ENCODE measurements at places on chromosomes 3 and 15. TPM values are rescaled to one million over a fixed set of nuclear protein-coding genes. Genes with fewer than 3 reads are reported as not detected.

DNA sequence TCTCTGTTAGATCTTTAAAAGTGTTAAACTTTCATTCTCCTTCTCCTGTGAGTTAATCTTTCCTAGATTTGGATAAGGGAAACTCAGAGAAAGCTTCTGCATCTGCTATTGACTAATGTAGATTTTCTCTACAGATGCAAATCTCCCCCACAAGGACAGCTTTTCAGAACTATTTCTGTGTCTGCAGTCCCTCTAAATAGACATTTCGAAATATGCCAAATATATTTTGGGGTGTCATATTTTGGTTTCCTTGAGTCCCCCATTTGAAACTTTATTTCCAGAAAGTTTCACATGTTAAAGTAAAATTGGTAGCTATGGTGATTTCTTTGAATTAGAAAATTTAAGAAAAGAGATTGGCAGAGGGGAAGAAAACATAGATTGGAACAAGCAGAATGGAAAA, 852.3 kb upstream of the ALCAM start:
- DNase-seq: no peak

DNA sequence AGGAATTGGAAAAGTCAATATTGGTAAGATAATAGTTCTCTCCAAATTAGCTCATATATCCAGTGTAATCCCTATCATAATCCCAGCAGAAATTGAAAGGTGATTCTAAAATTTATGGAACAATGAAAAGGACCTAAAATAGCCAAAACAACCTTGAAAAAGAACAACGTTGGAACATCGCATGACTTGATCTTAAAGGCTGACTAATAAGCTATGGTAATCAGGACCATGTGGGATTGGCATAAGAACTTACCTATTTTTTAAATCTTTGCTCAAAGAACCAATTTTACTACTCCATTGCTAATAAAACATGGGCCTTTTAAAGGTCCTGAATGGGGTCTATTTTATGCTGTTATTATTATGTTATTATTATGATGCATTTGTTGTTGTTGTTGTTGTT, 40.9 kb downstream of the B3GNT5 start:
- no peak for DNase-seq

GRCh38 chr3:48662753-48663488, at the start of gene CELSR3:
Gene CELSR3 (minus strand): TSS chr3:48662886. CDS start chr3:48662634, 252 bp downstream.
- peak; percentile 86 for DNase-seq

DNA sequence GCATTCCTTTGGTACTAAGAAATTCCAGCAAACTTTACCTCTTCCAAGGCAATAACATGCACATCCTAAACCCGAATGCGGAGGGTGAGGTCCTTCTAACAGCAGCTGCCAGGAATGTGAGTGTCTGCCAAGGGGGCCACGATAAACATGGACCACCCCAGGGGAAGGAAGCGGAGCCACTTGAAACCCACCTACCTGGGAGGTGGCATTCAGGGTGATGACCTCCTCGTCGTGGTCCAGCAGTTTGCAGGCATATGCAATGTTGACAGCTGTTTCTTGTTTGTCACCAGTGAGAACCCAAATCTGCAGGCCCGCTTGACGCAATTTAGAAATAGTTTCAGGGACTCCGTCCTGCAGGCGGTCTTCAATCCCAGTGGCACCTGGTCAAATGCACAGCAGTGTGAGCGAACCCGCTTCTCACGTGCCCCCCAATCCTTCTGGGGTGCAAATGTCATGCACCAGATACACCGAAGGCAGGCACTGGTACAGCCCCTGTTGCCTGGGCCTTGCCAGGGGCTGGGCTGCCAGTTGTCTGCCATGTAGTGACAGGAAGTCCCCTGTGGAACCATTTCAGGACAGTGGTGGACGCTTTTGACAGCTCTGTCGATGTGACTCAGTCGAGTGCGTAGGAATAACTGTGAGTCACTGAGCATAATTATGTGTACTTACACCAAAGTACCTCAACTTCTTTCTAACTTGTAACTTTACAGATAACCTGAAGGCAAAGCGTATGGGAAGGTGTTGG, 161.2 kb downstream of the ATP10A start:
- no peak for DNase-seq

DNA sequence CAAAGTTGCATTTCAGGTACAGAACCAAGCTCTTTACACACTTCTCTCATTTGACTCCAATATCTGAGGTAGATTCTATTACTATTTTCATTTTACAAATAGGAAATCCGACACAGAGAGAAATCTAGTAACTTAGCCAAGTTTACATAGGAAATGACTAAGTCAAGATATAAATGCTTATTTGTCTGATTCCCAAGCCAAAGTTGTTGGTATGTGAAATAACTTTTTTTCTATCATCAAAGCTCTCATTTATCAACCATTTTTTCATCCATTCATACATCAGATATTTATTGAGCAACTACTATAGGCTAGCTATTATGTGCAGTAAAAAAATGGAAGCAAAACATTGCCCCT, 89.2 kb upstream of the MITF start:
- DNase-seq: peak; percentile 18

GRCh38 chr15:38002883-38003477, 68.5 kb downstream of the TMCO5A start:
- DNase-seq: peak; percentile 49

The GREM1 gene
- total RNA-seq: not detected

- DNase-seq: no peak
Measured at GRCh38 chr3:150062492-150062891, 91.8 kb upstream of the PFN2 start.

- DNase-seq: peak; percentile 14
Measured at GRCh38 chr15:41585127-41586047, 26.4 kb downstream of the TYRO3 start.

The FAM43A gene
- total RNA-seq: 0.42 TPM

The CCDC54 gene
- total RNA-seq: not detected

DNA sequence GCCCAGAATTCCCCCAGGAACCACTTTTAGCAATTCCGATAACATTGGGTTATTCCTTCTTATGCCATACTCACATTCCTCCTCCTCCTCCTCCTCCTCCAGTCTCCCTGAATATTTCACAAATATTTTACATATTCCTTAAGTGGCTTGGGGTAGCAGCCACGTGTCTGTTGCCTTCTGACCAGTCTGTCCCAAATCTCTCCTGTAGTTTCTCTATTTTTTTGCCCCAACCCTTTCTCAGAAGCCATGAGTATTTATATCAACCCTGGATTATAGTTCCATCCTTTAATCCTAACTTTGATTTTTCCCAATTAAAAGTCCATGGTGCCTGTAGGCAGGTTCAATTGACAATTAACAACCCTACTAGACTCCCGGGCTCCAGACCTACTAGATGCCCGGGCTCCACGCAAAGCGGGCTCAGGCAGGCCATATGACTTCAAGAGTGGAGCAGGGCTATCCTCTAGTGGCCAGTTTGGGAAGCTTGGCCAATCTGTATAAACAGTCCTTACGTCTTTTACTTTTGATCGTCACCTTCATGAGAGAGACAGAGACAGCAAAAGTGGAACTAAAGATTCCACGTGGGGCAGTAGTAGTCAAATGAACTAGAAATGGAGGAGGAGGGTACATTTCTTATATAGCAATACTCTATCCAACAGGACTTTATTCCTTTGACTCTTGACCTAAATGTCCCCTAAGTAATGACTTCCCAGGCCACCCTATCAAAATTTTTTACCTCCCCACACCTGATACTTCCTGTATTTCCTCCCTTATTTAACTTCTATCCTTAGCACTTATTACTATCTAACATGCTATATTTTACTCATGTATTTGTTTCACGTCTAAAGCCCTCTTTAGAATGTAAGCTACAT, 69.7 kb downstream of the USF3 start:
- DNase-seq: peak; percentile 54

- DNase-seq: no peak
Measured at GRCh38 chr15:28986108-28986507, 100.3 kb downstream of the APBA2 start.

The ARPIN gene
- total RNA-seq: 5.2 TPM

The ITIH1 gene
- not detected for total RNA-seq

- DNase-seq: no peak
Measured at GRCh38 chr3:127546554-127546953, 44.0 kb downstream of the TPRA1 start.

The CFAP91 gene
- not detected for total RNA-seq

GRCh38 chr15:88513195-88513594, 33.3 kb downstream of the DET1 start:
- DNase-seq: no peak

DNA sequence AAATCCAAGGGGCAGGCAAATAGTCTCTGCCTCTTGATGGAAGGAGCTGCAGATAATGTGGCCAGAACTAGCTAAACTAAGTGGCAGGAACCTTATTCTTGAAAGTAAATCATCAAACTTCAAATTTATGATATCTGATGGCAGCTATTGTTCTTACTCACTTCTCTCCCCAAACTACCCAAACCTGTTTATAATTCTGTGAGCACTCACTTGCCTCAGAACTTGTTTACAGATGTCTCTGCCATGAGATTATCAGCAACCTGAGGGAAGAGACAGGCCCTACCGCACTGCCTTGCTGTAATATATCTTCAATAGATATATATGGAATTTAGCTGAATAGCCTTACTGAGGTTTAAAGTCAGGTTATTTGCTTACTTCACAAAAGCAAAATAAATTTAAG, 2.2 kb upstream of the B3GALNT1 start:
- DNase-seq: no peak

- DNase-seq: no peak
Measured at GRCh38 chr15:59722476-59722875, 33.4 kb upstream of the BNIP2 start.

The GABRR3 gene
- not detected for total RNA-seq

The ZNF80 gene
- total RNA-seq: not detected

The SLITRK3 gene
- total RNA-seq: not detected

DNA sequence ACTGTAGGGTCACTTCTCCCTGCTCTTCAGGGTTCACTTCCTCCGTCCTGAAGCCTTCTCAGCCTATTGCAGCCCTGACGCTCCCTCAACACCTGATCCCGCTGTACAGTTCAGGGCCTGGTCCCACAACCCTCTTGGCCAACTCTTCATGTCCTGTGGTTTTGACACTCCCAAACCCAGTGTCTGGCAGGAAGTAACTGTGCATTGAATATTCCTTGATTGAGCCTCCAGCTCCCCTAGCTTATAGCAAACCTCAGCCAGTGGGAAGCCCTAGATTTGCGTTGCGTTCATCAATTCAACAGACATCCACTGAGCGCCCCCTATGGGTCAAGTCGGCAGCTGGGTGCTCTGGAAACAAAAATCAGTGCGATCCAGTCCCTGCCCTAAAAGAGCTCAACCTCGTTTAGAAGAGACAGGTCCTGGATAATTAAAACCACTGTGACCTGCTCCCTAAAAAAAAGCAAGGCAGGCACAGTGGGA, 13.5 kb downstream of the UBAP1L start:
- peak; percentile 41 for DNase-seq

The CPA3 gene
- total RNA-seq: not detected

The GPR27 gene
- total RNA-seq: 8.6 TPM

GRCh38 chr3:99842826-99843589, 25.3 kb downstream of the CMSS1 start:
- peak; percentile 23 for DNase-seq

DNA sequence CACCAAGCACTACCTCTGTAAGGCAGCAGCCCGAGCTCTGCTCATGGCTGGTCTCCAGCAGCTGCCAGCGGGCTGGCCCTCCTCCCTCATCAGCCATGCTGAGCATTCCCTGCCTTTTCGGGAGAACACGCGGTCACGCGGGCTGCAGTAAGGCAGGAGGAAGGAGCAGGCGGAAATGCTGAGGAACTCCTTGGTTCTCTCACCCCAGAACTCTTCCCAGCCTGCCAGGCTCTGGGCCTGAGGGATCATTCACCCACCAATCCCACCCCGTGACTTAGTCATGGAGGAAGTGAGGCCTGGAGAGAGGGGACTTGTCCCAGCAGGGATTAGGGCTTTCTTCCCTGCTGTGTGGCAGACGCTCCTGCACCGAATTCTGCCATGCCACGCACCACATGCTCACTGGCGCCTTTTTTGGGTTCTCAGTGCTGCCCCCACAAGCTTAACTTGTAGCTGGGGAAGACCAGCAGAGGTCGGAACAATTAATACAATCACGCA, 42.9 kb upstream of the RPL32 start:
- DNase-seq: no peak

DNA sequence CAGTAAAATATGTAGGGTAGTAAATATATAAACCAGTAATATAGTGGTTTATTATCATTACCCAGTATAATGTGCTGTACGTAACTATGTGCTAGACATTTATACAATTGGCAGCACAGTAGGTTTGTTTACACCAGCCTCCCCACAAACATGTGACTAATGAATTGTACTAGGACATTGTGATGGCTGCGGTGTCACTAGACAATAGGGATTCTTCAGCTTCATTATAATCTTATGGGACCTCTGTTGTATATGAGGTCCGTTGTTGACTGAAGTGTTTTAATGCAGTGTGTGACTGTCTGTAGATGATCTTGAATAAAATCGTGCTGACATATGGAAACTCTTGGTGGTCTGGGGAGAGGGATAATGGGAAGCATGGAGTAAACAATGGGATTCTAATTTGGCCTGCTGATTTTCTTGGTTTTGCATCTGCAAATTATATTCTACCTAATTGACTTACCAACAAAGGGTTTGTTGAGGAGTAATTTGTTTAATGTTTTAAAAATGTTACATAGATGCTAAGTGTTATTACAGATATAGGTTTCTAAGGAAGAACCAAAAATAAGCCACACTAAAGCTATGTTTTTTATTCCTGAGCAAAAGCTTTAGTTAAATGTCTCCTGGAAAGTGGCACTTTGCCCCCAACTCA, 496.5 kb upstream of the TBL1XR1 start:
- no peak for DNase-seq

The SLCO3A1 gene
- 1.7 TPM for total RNA-seq

GRCh38 chr3:148707601-148708380, 10.1 kb downstream of the AGTR1 start:
- DNase-seq: no peak
